ENCODE measurements at places on chromosomes 3 and 15.

DNA sequence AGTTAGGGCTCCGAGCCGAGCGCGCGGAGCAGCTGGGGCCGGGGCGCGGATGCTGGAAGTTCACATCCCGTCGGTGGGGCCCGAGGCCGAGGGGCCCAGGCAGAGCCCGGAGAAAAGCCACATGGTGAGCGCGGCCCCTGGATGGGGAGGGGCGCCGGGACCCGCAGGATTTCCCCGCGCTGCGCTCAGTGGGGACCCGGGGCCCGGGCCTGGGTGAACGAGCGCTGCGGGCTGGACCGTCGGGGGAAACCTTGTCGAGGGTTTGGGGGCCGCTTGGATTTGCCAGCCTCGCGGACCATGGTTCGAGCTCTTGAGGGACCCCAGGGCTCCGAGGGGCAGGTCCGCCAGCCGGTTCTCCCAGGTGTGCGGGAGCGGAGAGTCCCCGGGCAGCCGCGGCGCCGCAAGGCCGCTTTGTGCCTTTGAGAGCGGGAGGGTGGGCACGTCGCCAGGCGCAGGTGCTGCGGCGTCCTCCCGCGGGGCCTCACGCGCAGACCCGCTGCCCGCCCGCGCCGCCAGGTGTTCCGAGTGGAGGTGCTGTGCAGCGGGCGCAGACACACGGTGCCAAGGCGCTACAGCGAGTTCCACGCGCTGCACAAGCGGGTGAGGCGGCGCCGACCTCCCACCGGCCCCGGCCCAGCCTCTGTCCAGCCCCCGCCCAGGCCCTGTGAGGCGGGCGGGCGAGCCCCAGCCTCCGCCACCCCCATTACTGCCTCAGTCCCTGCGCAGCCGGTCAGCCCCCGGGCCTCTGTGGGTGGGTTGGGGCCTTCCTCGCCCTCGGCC is at the start of gene SNX22:
SNX22 (plus strand) TSS at position 5 of the 780 bp plus-strand sequence; CDS start at position 50, 45 bp downstream.
- DNase-seq = no peak

GRCh38 chr3:16415911-16416476 is 97.5 kb downstream of the RFTN1 start:
- DNase-seq = no peak

GRCh38 chr3:3927198-3927597 is 128.0 kb downstream of the LRRN1 start:
- no peak for DNase-seq

- peak; percentile 13 for DNase-seq
These were observed 26.3 kb upstream of the NR2C2 start for GRCh38 chr3:14921034-14921616.

GRCh38 chr15:88246081-88246480 is 10.5 kb downstream of the NTRK3 start:
- no peak for DNase-seq

DNA sequence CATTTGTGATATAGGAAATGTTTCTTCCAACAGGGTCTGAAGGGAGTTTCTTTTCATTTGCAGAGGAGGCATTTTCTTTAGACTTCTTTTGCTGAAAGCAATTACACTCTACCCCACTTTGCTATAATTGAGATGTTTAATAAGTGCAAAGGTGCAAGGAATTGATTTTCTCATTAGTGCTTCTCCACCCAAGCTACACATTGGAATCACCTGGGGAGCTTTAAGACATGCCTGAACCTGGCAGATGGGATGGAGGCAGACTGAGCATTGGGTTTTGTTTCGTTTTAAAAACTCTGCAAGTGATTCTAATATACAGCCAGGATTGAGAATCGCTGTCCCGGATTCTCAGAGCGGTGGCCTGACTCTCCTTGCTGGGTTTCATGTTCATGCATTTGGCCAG is 52.1 kb downstream of the MYZAP start:
- no peak for DNase-seq

DNA sequence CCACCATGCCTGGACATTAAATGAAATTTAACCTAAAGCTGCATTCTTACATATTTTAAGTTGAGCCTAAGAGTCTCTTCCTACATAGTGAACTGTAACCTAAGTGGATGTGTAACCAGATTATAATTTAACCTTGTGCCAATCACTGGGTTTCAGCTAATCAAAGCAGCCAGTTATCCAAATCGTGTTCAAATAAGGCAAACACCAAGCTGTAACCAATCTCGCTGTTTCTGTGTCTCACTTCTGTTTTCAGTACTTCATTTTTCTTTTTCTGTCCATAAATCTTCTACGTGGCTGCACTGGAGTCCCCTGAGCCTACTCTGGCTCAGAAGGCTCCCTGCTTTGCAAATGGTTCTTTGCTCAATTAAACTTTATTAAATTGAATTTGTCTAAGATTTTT is 186.1 kb upstream of the CNTN6 start:
- DNase-seq = no peak

GRCh38 chr15:49918121-49918520 is 200.9 kb downstream of the ATP8B4 start:
- no peak for DNase-seq

GRCh38 chr15:100170291-100171210 is 171.2 kb downstream of the ADAMTS17 start:
- DNase-seq = no peak

GRCh38 chr15:46265664-46266347 is 631.0 kb downstream of the SQOR start:
- no peak for DNase-seq

DNA sequence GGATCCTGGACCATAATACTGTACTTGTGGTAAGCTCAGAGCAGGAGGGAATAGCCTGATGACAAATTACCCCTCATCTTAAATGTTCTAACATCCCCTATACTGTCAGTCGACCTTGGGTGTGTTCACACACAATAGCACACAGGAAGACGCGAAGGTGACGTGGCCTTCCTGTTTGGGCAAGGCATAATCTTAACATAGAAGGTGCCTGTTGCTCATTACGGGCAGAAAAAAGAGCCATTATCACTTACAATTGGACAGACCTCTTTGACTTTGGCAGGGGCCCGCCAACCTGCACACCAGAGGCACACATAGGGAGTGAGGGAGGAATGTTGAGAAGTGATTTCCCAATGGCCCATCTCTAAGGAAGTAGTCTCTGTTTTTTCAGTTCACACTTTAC is 144.2 kb downstream of the ANO10 start:
- DNase-seq = no peak

GRCh38 chr15:91055548-91056331 is 33.3 kb upstream of the VPS33B start:
- DNase-seq = no peak

DNA sequence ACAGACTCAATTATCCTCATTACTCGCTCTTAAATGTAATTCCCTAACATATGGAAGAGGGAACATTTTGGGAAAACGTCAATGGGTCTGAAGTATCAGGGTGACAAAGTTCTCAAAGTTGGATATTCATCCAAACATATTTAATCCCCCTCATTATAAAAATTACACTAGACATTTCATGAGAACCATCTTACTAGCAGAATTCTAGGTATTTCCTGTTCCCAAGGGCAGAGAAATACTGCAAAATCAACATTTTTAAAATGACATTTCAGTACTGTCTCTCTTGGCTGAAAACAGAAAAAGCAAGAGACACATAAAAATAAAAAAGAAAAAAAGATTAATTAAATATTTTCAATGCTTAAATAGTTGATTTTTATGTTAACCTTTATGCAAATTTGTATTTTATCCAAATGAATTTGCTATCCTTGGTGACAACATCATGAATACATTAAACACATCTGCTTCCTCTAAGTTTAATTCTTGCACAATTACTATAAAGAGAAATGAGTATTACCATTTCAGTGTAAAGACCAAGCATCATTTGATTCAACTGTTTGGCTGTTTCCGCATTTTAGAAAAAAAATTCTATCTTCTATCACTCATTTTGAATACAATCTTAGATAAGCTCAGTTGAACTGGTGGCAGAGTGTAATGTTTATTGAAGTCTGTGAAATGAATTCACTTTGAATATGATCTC is 114.8 kb upstream of the COL8A1 start:
- DNase-seq = no peak

- DNase-seq = no peak
These were observed 50.8 kb upstream of the XRN1 start for GRCh38 chr3:142498397-142499180.

DNA sequence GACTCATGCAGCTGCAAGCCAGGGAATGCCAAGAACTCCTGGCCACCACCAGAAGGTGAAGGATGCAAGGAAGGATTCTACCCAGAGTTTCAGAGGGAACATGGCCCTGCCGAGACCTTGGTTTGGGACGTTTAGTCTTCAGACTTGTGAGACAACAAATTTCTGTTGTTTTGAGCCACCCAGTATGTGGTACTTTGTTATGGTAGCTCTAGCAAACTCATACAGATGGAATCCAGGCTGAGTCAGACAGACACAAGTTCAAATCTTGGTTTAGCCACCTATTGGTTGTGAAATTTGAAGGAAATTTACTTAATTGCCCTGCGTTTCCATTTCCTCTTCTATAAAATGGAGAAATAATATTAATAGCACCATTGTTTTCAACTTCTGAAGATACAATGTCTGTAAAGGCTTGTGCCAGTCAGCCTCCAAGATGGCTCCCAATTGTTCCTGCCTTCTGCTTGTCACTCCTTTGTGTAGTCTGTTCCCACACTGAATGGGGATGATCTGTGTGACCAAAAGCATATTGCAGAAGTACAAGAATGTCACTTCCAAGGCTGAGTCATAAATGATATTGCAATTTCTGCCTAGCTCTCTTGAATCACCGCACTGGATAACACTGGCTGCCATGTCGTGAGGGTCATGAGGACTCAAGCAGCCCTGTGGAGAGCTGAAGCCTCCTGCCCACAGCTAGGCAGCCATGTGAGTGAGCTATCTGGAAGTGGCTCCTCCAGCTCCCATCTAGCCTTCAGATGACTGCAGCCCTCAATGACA is 223.5 kb upstream of the PROK2 start:
- DNase-seq = no peak

GRCh38 chr3:55716611-55717225 is 229.6 kb upstream of the WNT5A start:
- DNase-seq = no peak

GRCh38 chr3:14853271-14853951 is 34.6 kb downstream of the FGD5 start:
- DNase-seq = no peak

GRCh38 chr3:127486321-127486944 is 104.1 kb downstream of the TPRA1 start:
- no peak for DNase-seq

DNA sequence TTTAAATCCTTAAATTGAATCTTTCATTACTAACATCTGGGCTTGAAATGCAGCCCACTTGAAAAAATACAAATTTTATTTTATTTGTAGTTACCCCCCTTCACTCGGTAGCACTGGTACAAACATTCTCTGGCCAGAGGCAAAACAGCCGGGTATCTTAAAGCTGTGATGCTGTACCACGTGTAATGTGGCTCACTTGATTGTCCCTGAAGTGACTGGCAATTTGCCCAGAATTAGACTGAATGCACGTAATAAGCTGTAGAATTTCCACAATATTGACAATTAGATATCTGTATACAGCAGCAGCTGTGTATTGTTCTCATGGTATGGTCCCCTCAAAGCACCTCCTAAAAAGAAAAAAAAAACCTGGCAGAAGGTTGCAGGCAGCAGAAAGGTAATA is 192.8 kb upstream of the TBC1D5 start:
- DNase-seq = no peak

GRCh38 chr3:13130464-13131193 is 57.4 kb upstream of the IQSEC1 start:
- no peak for DNase-seq

GRCh38 chr3:66110840-66111239 is 72.1 kb upstream of the MAGI1 start:
- no peak for DNase-seq

GRCh38 chr3:58025837-58026569 is 17.8 kb downstream of the FLNB start:
- DNase-seq = no peak
